ENCODE measurements at places on chromosomes 4 and X. TPM values are rescaled to one million over a fixed set of nuclear protein-coding genes. Genes with fewer than 3 reads are reported as not detected.

GRCh38 chr4:107034091-107034995 is 1.8 kb downstream of the DKK2 start:
- peak; percentile 75 for DNase-seq

DNA sequence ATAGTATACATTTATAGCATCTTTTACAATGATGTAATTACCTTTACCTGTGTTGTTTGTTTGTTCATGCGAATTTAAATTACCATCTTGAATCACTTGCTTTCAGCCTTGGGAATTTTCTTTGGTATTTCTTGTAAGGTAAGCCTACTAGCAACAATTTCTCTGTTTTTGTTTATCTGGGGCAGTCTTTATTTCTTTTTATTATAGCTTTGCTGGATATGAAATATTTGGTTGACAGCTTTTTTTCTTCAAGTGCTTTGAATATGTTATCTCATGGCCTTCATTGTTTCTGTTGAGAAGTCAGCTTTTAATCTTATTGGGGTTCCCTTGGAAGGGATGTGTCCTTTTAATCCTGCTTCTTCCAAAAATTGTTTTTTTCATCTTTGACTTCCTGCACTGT is 292.8 kb upstream of the EDA2R start:
- DNase-seq: no peak

DNA sequence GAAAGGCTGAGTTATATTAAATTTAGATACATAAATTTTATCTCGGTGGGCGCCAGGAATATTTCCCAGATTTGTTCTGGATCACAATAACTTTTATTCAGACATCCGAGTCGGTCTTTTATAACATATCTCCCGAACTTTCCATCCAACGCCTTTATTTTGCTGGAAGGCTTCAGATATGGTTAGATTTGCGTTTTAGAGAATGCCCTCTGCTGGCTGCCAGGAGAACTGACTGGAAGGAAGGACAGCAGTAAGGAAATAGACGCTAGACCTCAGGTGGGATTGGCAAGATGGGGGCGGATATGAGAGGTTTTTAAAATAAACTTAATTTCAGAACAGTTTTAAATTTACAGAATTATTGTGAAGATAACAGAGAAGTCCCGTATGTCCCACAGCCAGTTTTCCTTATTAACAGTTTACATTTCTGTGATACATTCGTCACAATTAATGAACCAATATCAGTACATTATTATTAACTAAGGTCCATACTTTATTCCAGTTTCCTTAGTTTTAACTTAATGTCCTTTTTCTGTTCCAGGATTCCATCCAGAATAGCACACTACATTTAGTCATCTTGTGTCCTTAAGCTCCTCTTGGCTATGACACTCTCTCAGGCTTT is 4.6 kb upstream of the KANTR start:
- DNase-seq: peak; percentile 60

Gene GAGE1
- total RNA-seq: not detected

Gene KIAA1210
- not detected for total RNA-seq

Gene EGFL6
- total RNA-seq: not detected

GRCh38 chr4:74456056-74456744 is 11.3 kb downstream of the AREG start:
- no peak for DNase-seq

DNA sequence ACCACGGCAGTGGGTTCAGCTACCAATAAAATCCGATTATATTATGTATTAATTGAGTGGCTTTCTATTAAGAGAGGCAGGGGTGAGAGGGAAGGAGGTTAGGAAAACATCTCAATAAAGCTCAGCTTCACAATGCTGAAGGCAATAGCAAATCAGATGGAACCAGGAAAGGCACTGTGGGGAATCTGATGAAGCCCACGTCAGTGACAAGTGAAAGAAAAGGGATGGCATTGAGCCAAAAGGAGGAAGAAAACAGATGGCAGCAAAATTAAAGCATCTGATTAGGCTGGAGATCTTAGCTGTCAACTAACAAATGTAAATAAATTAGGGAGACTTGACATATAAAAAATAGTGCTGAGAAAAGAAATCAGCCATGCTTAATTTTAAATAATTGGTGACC is 180.9 kb downstream of the RASL11B start:
- no peak for DNase-seq

Gene SPANXC
- total RNA-seq: not detected

DNA sequence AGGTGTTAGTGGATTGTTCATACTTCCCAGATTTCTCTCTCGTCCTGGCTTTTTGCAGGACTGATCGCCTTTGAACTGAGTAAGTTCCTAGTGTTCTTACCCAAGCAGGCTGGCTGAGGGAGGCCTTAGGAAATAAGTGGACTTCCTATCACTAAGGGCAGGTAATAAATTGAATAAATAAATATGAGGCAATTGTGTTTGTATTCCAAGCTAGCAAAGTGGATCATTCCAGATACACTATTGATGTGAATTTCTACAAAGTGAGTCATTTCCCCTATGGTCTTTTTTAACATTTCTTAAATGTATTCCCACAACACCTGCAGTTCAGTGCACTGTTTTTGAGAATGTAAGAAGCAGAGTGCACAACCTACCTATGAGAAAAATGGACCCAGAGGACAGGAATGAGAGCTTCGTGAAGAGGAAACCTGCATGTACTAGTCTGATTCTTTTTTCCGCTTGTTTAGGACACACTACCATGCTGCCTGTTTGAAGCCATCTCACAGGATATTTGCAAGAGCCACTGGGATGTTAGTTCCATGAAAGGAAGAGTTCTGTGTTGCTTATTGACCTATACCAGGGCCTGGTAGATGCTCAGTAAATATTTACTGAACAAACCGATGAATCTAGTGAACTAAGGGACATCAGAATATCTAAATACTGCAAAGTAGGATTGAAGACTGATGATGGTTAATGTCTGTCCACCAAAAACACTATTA is 29.0 kb upstream of the SMAD1 start:
- DNase-seq: no peak

DNA sequence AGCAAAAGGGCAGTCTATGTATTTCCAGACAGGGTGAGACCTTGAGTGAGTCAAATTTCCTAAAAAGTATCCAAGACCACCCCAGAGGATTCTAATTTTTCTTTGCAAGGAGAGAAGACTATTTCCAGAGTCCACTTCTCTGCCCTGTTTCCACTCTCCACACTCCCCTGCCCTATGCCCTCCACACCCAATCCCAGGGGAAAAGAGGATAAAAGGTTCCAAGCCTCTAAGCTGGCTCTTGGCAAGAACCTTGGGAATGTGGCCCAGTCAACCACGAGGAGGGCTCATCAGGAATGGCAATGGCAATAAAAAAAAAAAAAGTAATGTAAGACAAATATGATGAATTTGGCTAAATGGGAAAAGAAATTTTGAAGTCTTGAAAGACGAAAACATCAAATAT is 65.9 kb downstream of the SRPX start:
- DNase-seq: no peak

DNA sequence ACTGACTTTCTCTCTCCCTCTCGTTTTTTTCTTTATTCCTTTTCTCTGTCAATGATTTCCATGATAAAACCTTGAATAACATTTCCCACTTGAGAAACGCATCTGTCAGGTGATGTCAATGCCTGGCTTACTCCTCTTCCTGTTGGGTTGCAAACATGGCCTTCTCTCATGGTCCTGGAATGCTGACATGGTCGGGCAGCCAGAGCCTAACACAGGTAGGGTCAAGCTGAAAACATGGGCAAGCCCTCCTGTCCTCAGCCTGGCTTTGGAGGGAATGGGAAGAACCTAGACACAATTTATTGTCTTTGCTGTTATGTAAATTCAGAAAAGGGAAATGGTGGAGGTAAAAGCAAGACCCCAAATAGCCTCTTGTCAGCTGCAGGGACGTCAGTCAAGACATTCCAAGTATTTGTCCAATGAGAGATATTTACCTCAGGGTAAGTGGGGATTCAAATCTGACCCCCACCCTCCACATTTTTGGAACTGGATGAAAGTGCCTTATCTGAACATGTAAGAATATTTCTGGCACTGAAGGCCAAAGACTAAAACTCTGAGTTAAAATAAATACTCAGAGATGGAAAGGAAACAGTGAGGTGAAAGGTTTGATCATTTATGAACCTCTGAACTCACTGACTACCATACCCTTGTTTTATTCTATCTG is 473.8 kb downstream of the SPRY1 start:
- no peak for DNase-seq

DNA sequence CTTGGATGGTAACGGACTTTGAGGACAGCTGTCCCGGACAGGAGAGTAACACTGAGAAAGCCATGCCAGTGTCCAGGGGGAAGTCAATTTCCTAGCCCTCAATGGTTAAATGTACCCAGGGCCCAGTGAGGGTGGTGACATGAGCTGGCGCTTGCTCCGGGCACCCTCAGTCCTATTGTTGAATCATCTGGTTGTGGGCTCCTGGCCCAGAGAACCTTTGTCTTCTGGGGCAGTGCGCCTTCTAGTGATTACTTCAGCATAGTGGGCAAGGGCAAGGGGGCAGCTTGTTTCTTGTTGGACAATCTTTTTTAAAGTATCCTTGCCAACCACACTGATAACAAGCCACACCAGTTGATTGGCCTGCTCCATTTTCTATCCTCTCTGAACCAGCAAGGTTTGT is 30.9 kb upstream of the TRPC5 start:
- DNase-seq: no peak

Gene SSX1
- not detected for total RNA-seq

GRCh38 chr4:166064721-166065120 is 191.7 kb downstream of the TLL1 start:
- DNase-seq: no peak
